Vagina (tissue), 2 donors: ENCODE measurements at places on chromosomes 16 and 17.

GRCh38 chr16:86664522-86665318 is 86.4 kb downstream of the FOXL1 start:
- no peak for DNase-seq

DNA sequence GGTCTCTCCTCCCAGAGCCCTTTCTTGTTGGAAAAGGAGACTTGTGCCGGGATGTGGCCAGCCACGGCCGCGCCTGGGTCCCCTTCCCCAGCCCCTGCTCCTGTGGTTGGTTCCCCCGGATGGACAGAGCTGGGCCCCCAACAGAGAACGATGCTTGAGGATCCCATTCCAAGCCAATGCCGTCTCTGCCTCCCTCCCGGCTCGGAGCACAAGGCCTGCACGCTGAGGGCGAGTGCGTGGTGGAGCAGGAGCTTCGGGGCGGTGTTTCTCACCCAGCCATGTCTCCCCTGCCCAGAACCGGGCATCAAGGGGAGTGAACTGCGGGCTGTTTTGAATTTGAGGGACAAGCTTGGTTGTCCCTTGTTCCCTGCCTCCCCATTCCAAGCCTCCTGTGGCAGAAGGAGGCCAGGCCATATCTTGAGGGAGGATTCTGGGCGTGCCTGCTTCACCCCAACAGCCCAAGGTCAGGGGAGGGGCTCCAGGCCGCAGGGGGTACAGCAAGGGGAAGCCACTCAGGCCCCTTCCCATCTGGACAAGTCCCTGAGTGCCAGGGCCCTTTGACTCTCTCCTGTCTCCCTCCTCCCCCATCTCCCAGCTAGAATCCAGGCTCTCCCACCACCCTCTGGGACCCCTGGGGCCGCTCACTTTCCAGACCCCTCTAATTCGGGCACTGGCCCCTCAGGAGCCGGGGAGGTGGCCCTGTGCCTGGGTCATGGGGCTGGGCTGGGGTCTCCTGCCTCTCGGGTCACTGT is 43.6 kb downstream of the SOCS3 start:
- no peak for DNase-seq

GRCh38 chr17:77755410-77755963 is 203.0 kb upstream of the TNRC6C start:
- DNase-seq: no peak

GRCh38 chr16:75579281-75579834 is 13.2 kb downstream of the GABARAPL2 start:
- no peak for DNase-seq

DNA sequence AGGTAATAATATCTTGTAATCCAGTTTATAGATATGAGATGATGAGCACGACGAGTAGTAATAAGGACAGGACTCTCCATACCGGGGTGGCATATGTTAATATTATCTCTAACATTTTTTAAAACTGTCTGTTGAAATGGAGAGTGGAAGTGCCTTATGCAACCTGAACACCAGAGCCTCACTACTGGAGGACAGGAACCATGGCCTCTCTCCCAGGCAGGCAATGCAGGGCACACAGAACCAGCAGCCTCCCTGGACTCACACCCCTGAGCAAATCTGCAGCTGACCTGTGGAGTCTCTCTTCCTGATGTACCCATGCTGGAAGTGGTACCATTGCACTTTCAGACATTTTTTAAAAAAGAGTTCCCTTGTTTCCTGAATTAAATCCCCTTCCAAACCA is 55.2 kb upstream of the ERN1 start:
- DNase-seq: peak; percentile 75

DNA sequence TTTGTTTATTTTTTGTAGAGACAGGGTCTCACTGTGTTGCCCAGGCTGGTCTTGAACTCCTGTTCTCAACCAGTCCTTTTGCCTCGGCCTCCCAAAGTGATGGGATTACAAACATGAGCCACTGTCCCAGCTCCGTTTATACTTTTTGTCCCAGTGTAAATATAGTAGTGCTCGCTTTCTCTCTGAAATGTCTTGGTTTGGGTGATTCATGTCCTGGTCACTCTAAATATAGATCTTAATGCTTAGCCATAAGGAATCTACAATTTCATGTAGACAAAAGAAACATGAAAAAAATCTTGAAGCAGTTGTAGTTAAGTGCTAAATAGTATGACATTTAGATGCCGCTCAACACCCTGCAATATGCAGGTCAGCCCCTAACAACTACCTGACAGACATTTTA is 126.9 kb downstream of the KATNIP start:
- no peak for DNase-seq

DNA sequence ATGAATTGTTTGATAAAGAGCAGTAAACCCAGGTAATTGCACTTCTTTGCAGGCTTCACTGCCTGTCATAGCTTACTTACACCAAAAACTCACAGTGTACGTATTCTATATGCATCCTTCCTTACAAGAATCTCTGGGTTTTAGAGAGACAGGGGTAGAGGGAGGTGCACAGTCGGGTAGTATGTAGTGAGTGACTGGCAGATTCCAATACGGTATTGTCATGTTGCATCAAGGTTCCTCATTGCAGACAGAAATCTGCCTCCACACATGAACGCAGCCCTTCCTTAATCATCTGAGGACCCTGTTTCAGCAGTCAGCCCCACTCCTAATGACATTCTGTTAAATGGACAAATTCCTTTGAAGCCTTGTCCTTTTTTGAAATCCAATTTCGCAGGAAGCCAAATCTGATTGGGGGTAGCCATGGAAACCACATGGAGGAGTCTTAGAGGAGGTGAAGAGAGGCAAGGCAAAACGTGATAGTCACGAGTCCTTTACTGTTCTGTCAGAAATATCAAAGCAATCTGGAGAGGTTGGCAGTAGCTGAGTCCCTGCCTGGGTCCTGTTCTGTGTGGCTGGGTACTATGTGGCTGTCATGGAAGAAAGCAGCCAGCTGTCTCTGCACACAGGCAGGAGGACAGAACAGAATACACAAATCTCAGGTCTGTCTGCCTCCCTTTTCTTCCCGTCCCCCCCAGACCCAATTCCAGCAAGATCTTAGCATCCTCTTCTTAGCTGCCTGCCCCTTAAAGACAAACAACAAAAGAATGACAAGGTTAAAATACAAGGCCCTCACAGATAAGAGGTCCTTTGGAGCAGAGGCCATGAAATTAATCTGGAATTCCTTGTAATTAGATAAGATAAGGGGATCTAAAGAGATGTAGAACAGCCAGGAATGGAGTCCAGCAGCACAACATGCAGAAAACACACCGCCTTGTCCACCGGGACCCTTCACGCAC is 3.1 kb upstream of the SKAP1 start:
- no peak for DNase-seq
